ENCODE measurements at places on chromosomes 3 and 15.

GRCh38 chr3:14563946-14564539, 23.9 kb upstream of the GRIP2 start:
- no peak for DNase-seq

DNA sequence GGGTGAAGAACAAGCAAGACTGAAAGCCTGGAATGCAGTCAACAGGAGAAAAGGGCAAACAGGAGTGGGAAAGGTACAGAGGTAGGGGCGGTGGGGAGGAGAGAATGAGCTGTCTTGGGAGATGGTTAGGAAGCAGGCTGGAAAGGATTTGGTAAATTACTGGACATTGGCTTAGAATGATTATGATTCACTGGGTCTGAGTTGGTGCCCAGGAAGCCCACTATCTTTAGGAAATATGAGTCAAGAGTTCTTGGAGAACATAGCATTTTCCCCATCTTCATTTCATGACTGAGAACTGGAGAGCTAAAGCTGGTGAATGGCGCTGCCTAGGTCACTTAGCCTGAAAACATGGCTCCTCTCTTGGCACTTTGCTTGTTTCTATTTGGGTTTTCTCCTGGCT, 74.7 kb upstream of the C3orf80 start:
- no peak for DNase-seq

GRCh38 chr15:59931646-59932261, 72.4 kb upstream of the FOXB1 start:
- no peak for DNase-seq

GRCh38 chr3:138199851-138200250, 12.8 kb downstream of the ARMC8 start:
- DNase-seq = no peak

DNA sequence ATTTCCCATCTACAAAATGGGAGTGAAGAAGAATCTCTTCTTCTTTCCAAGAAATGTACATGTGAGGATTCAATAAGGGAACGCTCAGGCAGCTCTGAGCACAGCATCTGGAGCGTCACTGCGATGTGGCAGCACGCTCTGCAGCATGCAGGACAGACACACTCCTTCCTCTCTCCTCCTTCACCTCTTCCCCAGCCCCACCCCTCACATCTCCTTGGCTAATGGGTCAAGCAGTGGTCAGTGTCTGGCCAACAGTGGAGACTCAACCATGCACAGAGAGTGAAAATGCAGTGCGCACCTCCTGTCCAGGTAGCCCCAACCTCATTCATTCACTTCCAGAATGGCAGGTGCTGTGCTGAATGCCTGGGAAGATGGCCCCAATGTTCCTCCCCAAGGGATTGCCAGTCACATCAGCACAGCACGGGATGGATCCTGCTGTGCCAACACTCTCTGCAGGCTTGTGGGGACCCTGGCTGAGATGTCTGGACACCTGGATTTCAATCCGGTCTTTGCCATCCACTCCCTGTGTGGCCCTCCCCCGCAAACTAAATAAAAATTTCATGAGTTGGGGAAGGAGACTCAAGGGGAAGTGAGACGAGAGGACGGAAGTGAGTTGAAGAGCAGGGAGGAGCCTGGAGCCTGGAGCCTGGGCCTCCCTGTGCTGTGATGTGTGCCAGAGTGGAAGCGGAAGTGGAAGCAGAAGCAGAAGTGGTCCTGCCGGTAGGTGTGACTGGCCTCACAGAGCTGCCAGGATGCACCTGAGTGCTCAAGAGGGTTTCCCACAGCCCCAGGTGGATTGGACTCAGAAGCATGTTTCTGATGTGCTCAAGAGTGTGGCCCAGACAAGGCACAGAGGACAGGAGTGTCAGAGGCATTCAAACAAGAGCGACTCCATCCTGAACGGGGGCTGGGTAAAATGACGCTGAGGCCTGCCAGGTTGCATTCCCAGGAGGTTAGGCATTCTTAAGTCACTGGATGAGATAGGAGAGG, 163.9 kb downstream of the SMAD6 start:
- no peak for DNase-seq

Data from SHP77 (cell line).